ENCODE measurements at places on chromosomes 1 and 21.

DNA sequence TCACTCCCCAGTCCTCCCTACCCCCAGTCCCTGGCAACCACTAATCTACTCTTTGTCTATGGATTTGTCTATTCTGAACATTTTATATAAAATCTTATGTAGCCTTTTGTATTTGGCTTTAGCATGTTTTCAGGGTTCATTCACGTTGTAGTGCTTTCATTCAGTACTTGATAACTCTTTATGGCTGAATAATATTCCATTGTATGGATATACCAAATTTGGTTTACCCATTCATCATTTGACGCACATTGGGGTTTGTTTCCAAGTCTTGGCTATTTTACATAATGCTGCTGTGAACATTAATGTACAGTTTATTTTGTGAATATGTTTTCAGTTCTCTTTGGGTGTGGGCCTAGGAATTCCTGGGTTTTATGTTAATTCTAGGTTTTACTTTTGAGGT lies 2.6 kb downstream of the KDM1A start:
- DNase-seq, result no peak

DNA sequence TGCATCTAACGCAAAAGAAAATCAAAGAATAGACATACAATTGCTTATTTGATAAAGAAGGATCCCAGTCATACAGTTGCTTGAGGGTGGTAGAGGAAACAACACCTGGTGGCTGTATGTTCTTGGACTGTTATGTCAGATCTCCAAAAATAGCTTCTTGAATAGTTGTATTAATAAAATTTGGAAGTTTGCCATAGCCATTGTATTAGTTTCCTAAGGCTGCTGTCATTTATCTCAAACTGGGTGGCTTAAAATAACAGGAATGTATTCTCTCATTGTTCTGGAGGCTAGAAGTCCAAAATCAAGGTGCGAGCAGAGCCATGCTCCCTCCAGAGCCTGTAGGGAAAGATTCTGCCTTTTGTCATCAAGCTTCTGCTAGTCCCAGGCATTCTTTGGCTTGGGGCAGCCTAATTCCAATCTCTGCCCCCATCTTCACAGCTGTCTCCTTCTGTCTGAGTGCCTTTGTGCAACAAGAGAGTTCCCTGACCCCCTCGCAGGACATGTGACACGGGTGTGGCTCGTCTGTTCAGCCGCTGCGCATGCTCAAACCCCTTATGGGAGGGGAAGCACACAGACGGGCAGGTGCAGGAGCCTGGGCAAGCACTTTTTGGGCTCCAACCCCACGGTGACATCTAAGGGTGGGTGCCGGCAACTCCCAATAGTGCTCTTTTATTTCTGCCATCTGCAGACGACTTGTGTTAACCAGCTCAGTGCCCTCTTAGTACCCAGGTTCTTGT lies 21.7 kb upstream of the GRIK1 start:
- DNase-seq, result no peak

- no peak for DNase-seq
Measured at GRCh38 chr1:117209094-117209493, 1.6 kb downstream of the VTCN1 start.

DNA sequence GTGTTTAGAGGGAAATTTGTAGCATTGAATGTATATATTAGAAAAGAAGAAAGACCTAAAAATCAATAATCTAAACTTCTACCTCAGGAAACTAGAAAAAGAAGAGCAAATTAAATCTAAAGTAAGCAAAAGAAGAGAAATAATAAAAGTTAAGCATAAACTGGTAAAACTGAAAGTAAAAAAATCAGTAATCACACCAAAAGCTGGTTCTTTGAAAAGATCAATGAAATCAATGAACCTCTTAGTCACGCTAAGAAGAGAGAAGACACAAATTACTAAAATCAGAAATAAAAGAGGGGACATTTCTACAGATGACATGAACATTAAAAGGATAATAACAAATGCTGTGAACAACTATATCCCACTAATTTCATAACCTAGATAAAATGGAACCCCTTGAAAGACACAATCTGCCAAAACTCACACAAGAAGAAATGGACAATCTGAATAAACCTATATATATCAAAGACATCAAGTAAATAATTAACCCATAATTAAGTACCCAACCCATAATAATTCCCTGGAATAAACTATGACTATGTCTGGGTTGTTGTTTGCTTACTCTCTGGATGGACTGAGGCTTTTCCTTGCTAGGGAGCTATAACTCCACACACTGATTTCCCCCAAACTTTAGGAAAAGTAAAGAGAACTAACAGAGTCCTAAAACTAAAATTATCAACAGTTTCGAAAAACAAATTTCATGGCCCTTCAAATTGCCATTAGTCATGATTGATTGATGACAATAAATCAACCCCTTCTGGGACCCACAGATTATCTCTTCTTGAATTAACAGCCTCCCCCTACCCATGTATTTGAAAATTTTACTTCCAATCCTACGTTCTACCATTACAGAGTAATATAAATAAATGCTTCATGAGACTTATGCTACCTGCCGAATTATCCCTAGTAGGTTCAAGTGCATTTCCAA lies 2.8 kb upstream of the CDC73 start:
- no peak for DNase-seq

DNA sequence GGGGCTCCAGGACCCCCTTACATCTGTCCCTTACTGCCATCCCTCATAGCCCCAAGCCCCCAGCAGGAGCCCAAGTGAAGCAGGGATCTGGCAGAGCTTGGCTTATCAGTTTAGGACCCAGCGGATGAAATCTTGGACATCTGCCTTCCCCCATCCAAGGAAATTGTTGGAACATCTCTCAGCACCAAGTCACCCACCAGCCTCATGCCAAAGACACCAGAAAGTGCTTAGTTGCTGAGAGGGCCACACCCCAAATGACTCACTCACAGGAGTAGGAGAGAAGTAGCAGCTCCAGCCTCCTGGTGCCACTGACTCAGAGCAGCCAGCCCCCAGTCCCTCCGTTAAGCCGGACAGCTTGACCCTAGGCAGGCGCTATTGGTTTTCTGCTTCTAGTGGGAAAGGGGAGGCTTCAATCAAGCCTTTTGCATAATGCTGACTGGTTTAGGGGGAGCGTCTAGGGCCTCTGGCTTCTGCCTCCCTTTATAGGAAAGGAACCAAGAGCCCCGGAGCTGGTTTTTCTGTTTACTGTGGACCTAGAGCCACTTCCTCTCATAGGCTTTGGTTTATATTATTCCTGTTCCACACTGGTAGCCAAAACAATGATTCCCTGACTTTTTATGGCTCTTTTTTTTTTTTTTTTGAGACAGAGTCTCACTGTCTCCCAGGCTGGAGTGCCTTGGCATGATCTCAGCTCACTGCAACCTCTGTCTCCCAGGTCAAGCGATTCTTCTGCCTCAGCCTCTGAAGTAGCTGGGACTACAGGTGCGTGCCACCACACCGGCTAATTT lies 114.2 kb upstream of the IPO9 start:
- DNase-seq, result no peak

- no peak for DNase-seq
Measured at GRCh38 chr1:179935909-179936496, 18.6 kb upstream of the CEP350 start.

DNA sequence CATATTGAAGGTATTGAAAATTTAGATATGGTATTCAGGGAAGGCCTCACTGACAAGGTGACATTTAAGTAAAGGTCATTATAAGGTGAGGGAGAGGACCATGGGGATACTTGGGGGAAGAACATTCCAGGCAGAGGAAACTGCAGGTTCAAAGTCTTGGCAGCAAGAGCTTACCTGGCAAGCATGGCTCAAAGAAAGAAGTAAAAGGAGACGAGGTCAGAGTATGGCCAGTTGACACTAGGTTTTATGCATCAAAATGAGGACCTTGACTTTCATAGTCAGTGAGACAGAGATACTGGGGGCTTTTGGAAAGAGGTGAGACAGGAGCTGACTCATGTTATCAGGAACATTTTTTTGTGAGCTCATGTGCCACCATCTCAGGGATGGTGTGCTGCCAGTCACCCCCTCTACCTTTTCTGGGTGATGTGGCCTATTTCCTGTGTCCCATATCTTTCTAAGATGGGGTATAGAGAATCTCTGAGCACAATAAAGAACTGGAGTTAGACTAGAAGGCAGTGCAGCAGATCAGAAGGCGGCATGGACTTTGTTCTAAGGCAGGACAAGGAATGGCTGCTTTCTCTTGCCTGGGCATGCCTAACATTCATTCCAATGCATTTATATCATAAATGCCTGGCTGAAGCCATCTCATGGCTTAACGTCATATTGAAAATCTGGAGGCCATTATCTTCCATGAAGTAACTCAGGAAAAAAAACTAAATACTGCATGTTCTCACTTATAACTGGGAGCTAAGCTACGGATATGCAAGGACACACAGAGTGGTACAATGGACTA lies 406.7 kb downstream of the NTNG1 start:
- no peak for DNase-seq

DNA sequence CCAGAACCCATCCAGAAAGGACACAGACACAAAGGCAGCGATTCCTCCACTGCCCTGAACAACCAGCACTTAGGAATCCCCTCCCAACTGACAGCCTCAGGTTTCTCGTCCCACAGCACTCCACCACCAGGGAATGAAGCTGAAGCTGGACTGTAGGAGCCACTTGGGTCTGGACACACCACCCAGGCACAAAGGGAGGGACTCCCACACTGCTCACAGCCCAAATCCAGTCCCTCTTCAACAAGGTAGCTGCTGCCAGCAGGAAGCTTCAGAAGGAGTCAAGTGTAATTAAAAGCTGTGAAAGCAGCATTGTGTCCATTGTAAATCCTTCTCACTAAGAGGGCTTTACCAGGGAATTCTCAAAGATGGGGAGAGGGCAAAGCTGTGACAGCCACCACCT lies 29.0 kb downstream of the LMX1A start:
- no peak for DNase-seq

All from NCI-H524 treated with DMSO at 0.1 percent for 48 hours (cell line).